Epithelial cell of proximal tubule (primary cell): ENCODE measurements at places on chromosomes 1 and 21. TPM values are rescaled to one million over a fixed set of nuclear protein-coding genes. Genes with fewer than 3 reads are reported as not detected.
A peak's percentile ranks its signal among the peaks of the same experiment; 100 is the strongest.

PGLYRP4 gene
- total RNA-seq, result not detected in 2 replicates

- DNase-seq, result peak; percentile 78
Measured at GRCh38 chr1:161311595-161312181, 1.9 kb upstream of the MPZ start.

DNA sequence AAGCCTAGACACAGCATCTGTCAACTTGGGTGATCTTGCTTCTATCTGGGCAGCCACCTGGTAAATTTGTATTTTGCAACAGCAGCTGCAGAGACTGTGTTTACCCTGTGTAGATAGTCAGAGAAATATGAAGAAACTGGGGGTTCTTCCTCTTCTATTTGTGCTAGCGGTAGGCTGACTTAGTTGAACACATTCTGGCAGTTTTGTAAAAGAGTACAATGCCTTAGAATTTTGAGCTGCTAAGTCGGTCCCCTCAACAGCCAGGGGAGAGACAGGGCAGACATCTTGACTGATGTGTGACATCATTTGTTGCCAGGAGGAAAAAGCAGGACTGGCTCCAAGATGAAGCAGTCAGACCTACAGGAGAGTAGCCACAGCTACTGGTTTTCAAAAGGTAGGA is 53.7 kb downstream of the KCNJ6 start:
- no peak for DNase-seq

- DNase-seq, result peak; percentile 71
Measured at GRCh38 chr1:68121536-68121935, 71.1 kb upstream of the DIRAS3 start.

- DNase-seq, result no peak
Measured at GRCh38 chr1:179090522-179090921, 8.7 kb downstream of the TOR3A start.

DNA sequence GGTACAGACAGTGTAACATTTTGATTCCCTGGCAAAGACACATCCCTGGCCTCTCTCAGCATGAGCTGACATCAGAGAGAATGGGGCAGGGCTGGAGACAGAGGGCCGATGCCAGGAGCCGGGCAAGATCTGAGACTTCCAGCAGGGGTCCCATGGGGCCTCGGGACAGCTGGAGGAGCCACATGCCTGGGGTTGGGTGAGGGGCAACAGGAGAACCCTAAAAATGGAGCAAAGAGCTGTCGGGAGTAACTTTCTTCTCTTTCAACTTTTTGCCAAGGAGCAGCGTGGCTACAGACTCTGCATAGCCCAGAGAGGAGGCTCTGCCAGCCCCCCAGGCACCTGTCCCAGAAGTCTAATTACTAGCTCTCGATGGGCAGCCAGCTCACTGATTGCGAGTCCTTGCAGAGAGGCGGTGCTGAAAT is 130.8 kb downstream of the LACTBL1 start:
- DNase-seq, result no peak

- no peak for DNase-seq
Measured at GRCh38 chr1:240073097-240073496, 18.6 kb upstream of the FMN2 start.

GRCh38 chr21:34648739-34649297 is 20.0 kb upstream of the CLIC6 start:
- DNase-seq, result no peak

GRCh38 chr1:64378826-64379225 is 91.1 kb upstream of the CACHD1 start:
- DNase-seq, result no peak

- DNase-seq, result no peak
Measured at GRCh38 chr21:20486303-20486702, 511.9 kb upstream of the NCAM2 start.

PLPPR5 gene
- total RNA-seq, result 0.17 TPM in 1 of 2 replicates, not detected in the other

CA6 gene
- total RNA-seq, result not detected in 2 replicates

DNA sequence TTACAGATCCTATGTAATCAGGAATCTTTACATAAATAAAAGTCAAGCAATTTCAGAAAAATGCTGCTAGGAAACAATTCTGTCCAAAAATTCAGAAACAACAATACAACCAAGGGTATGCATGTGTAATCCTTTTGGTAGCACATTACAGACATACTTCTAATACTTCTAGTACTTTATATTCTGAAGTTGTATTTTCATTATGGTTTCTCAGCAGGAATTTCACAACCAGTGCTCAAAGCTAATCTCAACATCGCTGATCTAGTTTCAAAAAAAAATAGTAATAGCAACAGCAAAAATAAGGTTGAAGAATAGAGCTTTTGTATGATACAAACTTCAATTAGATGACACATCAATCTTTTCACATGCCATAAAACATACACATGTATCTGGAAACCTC is 545.2 kb downstream of the LTN1 start:
- no peak for DNase-seq

FCAMR gene
- total RNA-seq, result 0.29 TPM in 1 of 2 replicates, not detected in the other

DNA sequence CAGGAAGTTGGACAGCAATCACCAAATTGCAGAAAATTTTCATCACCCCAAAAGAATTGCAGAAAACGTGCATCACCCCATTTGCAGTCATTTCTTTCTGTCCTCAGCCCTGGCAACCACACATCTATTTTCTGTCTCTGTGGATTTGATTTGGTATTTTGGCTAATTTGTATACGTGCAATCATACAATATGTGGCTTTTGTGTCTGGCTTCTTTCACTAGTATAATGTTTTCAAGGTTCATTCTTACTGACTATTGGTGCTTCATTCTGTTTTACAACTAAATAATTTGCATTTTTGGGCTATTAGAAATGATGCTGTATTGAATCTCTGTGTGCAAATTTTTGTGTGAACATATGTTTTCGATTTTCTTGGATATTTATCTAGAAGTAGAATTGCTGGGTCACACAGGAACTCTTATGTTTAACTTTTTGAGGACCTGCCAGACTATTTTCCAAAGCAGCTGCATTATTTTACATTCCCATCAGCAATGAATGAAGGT is 24.8 kb upstream of the PRDM2 start:
- DNase-seq, result no peak

- DNase-seq, result no peak
Measured at GRCh38 chr1:15391366-15391765, 18.3 kb upstream of the EFHD2 start.

GRCh38 chr1:234629026-234629425 is 19.0 kb upstream of the IRF2BP2 start:
- no peak for DNase-seq

DNA sequence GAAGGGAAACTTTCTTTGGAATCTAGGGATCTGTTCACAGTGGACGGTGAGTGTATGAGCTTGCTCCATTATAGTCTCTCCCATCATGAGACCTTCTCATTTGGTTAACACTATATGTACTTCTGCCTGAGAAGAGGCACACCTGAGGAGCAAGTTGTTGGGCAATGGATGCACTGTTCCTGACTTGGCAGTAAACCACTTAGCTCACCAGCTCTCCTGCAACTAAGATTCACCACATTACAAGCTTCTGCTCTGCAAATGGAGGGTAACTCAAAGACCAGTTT is 10.2 kb downstream of the MACF1 start:
- DNase-seq, result no peak

DNA sequence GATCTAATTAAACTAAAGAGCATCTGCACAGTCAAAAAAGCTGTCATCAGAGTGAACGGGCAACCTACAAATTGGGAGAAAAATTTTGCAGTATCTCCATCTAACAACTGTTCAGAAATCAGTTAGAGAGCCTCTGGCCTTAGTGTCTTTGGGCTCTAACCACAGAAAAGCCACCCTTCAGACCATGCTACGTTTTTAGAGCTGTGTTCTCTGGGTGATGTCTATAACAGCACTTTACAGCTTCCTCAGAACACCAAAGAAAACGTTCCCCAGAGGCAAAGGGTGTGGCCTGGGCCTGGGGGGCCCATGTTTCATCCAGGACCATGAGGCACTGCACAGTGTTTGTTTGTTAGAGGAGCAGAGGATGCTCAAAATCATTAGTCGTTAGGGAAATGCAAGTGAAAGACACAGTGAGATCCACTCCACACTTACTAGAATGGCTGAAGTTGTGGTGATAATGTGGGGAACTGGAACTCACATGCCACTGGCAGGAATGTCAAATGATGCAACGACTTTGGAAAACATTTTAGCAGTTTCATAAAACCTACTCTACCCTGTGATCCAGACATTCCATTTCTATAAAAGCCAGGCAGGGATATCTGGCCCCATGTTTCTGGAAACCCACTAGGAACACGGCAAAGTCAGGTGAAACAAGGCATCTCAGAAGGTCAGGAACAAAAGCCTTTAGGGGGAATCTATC is 250.4 kb upstream of the HOOK1 start:
- DNase-seq, result no peak

ELAVL4 gene
- 1.2 TPM in 1 of 2 replicates, not detected in the other for total RNA-seq
